M059J (cell line): ENCODE measurements at places on chromosomes 3 and 15. TPM values are rescaled to one million over a fixed set of nuclear protein-coding genes. Genes with fewer than 3 reads are reported as not detected.
A peak's percentile ranks its signal among the peaks of the same experiment; 100 is the strongest.

GRCh38 chr3:124669470-124669869 is 60.8 kb upstream of the UMPS start:
- DNase-seq, result peak; percentile 66

Gene RPL39L
- 41.1 and 44.1 TPM in 2 replicates for total RNA-seq

DNA sequence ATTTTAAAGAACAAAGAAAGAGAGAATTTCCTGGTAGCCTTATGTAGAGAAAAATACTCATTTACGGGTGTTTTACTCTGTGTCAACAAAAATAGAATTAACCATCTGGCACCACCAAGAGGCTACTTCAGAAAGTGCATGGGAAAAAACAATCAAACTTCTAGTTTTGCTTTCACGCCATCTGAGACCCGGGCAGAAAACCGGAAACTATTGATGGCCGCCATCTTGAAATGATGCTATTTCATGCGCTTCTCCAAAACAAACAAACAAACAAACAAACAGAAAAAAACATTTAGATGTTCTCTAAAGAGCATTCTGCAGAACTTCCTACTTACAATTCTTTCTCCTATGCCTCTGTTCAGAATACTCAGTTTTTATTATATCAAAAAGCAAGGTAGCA is 49.4 kb upstream of the SYNPR start:
- peak; percentile 42 for DNase-seq

- peak; percentile 51 for DNase-seq
These were observed 26.8 kb upstream of the OCA2 start for GRCh38 chr15:28125673-28126651.

GRCh38 chr15:29695489-29696167 is 126.6 kb downstream of the TJP1 start:
- peak; percentile 37 for DNase-seq

DNA sequence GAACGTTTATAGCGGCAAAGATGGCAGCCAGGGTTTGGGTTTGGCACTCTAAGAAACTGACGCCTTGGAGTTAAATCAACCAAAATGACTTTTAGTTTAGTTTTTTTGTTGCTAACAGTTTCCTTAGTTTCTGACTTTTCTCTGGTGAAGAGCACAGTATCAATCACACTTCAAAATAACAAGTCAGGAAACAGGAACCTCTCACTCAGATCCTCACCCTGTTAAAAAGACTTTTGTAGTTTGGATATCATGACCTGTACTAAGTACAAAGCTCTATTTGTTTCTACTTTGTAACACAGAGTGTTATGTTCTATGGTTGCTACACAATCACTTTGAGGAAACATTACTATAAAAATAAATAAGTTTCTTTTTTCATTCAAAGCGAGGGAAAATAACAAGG is 51.1 kb downstream of the ATP10A start:
- DNase-seq, result no peak

Gene PSTPIP1
- total RNA-seq, result not detected in 2 replicates

Gene MOBP
- total RNA-seq, result not detected in 2 replicates
